ENCODE measurements at places on chromosomes 12 and 14. TPM values are rescaled to one million over a fixed set of nuclear protein-coding genes. Genes with fewer than 3 reads are reported as not detected.

GRCh38 chr12:83665634-83666218 is 979.0 kb downstream of the TMTC2 start:
- H3K27me3 ChIP-seq = no peaks in the 10 kb centered on the region
- H3K4me1 ChIP-seq = no peaks in the 10 kb centered on the region
- no peak for DNase-seq
- no peak overlapping the region for H3K4me3 ChIP-seq
- no peak overlapping the region for H3K27ac ChIP-seq

DNA sequence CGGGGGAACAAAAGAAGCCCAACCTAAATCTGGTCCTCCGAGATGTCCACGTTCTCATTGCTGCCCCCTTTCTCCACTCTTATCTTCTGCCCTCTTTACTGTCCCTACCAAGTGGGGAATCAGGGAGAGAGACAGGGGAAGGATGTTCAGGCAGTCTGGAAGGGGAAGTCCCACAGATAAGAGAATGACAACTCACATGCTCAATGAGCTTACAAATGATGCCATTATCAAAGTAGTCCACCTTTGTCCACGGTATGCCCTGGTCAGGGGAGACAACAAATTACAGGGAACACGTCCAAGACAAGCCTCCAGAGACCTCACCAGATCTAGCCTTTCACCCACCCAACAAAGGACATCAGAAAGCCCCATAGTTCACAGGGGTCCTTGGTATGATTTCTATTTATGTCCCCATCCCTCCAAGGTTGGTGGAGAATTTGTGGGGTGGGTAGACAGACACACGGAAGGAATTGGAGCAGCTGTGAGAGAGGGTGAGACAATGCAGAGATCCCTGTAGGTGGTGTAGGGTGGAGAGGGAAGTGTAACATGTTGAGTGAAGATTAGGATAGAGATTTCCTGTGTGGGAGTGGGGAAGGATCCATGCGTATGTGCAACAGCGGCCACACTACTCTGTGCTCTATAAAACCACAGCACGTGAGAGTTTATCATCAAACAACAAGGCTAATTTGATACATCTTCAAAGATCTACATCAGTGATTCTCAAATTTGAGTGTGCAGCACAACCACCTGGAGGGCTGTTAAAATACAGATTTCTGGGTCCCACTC is 10.7 kb downstream of the MYO1A start:
- no peak overlapping the region for H3K27ac ChIP-seq
- no peak for DNase-seq
- H3K4me3 ChIP-seq = no peak overlapping the region
- no peaks in the 10 kb centered on the region for H3K27me3 ChIP-seq
- no peaks in the 10 kb centered on the region for H3K4me1 ChIP-seq
- no peaks in the 10 kb centered on the region for H3K36me3 ChIP-seq

DNA sequence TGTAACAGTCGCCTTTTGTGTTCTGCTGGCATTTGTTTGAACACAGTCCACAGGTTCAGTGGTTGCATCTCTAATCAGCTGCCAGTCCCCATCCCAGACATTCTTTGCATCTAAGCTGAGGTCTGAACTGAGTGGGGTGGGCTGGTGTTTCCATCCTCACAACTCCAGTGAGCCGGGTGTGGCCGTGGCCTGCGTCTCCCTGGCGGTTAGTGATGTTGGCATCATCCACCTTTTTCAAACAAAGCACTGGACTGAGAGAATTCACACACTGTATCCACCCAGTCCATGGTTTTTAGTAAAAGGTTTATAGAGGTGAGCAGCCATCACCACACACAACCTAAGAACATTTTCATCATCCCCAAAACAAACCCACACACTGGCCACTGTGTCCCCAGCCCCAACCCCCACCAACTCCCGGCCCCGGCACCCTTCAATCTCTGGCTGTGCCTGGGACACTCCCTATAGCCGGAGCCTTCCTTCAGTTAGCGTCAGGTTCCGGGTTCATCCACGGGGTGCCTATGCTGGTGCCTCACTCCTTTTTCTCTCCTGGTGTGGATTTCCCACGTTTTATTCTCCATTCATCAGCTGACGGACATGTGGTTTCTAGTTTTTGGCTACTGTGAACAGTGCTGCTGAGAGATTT is 6.5 kb downstream of the DDX51 start:
- no peak overlapping the region for H3K4me3 ChIP-seq
- no peaks in the 10 kb centered on the region for H3K27me3 ChIP-seq
- no peak overlapping the region for H3K27ac ChIP-seq
- no peak for DNase-seq
- peaks cover 39% of the 10 kb centered on the region for H3K36me3 ChIP-seq

GRCh38 chr12:26135010-26135420 is 10.2 kb upstream of the BHLHE41 start:
- H3K4me3 ChIP-seq = no peak overlapping the region
- H3K36me3 ChIP-seq = no peaks in the 10 kb centered on the region
- peaks cover 25% of the 10 kb centered on the region for H3K4me1 ChIP-seq
- no peaks in the 10 kb centered on the region for H3K27me3 ChIP-seq
- H3K27ac ChIP-seq = no peak overlapping the region

DNA sequence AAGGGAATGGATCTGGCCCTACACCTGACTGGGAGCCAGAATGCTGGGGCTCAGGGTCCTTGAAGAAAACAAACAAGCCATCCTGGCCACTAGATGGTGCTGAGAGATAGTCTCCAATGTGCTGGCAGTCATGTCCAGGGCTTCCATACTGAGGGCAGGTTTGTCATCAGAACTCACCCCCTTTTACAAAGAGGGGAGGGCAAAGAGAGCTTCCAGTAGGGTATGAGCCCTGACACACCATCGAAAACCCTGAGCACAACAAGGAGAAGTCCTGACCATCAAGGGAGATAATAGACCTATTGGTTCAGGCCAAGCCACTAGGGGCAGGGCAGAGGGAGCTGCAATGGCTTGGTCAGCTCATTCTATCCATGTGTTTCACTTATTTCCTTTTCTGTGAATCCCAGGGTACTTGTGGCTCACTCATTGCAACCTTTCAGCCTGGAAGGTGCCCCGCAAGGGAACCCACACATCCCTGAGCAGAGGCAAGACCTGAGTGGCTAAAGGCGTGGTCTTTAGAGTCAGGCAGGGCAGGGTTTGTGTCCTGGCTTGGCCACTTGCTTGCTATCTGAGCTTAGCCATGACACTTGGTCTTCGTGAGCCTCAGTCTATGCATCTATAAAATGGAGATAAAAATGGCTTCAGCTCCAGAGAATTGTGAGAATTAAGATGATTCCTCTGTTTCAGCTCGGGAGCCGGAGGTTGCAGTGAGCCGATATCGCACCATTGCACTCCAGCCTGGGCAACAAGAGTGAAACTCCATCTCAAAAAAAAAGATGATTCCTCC is 6.2 kb upstream of the PLEKHH1 start:
- H3K4me1 ChIP-seq = peaks cover 4% of the 10 kb centered on the region
- H3K4me3 ChIP-seq = no peak overlapping the region
- H3K27me3 ChIP-seq = peaks cover 42% of the 10 kb centered on the region
- H3K27ac ChIP-seq = no peak overlapping the region

DNA sequence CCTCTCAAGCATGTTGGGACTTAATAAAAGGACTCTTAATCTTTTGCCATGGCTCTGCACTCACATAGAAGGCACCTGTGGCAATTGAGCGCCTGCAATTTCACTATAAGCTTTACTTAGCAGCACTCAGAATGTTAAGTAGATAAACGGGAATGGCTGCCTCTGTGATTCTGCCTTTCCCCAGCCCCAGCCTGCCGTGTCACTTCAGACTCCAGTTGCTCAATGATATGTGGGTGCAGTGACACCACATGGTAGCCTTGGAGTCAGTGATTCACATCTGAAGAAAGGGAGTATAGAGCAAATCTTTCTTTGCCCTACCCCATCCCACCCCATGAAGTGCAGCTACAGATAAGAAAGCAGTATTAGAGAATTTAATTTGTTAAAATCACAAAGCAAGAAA is 96.1 kb downstream of the ZFC3H1 start:
- H3K27ac ChIP-seq = no peak overlapping the region
- H3K27me3 ChIP-seq = no peaks in the 10 kb centered on the region
- H3K4me1 ChIP-seq = no peaks in the 10 kb centered on the region
- H3K4me3 ChIP-seq = no peak overlapping the region

- DNase-seq = no peak
- H3K27me3 ChIP-seq = no peaks in the 10 kb centered on the region
- no peaks in the 10 kb centered on the region for H3K4me1 ChIP-seq
- H3K27ac ChIP-seq = no peak overlapping the region
Measured at GRCh38 chr12:123512838-123513665, 20.5 kb downstream of the RILPL1 start.

Gene WIF1
- total RNA-seq = not detected
